Colonic mucosa (tissue), 4 donors: ENCODE measurements at places on chromosomes 6 and 20.
A peak's percentile ranks its signal among the peaks of the same experiment; 100 is the strongest.

DNA sequence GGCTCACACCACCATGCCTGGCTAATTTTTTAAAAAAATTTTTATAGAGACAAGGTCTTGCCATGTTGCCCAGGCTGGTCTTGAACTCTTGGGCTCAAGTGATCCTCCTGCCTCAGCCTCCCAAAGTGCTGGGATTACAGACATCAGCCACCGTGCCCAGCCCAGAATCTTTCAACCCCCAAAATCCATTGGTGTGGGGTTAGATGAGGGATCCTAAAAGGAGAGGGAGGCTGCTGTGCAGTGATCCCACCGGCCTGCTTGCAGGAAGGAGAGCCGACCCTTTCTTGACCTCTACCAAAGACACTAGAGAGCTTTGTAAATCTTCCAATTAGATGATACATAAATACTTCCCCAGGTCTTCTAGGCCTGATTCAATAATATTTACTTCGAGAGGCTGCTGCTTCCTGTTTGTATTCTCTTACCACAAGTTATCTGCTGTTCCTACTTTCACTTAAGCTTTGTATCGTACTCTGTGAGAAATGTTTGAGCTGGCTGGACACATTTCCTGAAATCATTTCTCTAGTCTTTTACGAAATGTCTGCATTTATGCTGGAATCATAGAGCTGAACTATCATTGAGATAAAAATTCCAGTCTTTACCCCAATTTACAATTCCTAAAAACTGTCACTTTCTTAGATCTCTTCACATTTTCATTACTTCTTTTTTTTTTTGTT, 49.3 kb upstream of the IER3 start:
- no peak for DNase-seq

DNA sequence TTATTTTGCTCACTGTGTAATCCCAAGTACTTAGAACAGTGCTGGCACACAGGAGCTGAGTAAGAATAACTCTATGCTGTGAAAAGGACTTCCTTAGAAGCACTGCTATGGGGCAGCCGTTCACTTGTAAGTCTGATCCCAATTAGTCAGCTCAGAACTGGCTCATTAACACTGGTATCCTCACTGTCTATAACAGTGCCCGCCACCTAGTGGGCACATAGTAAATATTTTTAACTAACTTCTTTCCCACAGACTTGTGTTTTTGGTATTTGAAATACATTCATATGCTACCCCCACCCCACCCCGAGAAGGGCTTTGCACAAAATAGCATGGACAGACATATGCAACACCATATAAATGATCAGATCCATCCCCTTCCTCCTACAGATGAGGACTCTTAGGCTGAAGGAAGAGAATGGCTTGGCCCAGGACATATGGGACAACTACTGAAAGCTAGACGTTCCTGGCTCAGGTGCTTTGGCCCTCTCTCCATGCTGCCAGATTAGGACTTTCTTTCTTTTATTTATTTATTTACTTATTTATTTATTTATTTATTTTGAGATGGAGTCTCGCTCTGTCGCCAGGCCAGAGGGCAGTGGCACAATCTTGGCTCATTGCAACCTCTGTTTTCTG, 47.1 kb downstream of the DST start:
- peak; percentile 41 for DNase-seq

DNA sequence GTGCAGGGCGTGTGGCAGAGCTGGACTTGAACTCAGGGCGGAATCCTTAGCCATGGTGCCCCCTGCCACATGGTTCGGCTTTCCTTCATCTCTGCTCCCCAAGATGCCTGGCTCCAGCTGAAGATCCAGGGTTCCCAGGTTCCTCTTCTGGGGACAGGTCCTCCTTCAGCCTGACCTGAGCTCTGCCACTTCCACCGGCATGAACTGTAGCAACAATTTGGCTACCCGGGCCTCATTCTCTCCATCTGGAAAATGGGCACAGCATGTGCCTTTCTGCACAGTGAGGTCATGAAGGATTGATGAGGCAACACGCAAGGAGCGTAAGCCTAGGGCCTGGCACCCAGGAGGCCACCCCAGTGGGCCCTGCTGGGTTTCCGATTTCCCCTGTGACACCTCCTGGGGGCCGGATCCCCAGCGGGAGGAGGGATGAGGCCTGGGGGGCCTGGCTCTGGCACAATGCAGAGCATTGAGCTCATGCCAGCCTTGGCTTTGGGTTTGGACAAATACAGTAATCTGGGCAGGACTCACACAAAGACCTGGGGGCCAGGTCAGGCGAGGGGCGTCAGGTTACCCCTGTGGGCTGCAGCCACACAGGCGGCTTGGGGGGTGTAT, 74.0 kb downstream of the CEBPB start:
- DNase-seq: no peak

- peak; percentile 87 for DNase-seq
Measured at GRCh38 chr6:28252009-28252975, at the start of gene ZKSCAN4. TSS of gene ZKSCAN4 (minus strand) at chr6:28252269. CDS start at chr6:28251980, 289 bp downstream.

GRCh38 chr6:166415833-166416347, 33.1 kb upstream of the MPC1 start:
- DNase-seq: no peak

GRCh38 chr6:41658636-41659035, 20.4 kb downstream of the MDFI start:
- no peak for DNase-seq

GRCh38 chr20:45892828-45893500, 1.8 kb downstream of the CTSA start:
- peak; percentile 81 for DNase-seq

DNA sequence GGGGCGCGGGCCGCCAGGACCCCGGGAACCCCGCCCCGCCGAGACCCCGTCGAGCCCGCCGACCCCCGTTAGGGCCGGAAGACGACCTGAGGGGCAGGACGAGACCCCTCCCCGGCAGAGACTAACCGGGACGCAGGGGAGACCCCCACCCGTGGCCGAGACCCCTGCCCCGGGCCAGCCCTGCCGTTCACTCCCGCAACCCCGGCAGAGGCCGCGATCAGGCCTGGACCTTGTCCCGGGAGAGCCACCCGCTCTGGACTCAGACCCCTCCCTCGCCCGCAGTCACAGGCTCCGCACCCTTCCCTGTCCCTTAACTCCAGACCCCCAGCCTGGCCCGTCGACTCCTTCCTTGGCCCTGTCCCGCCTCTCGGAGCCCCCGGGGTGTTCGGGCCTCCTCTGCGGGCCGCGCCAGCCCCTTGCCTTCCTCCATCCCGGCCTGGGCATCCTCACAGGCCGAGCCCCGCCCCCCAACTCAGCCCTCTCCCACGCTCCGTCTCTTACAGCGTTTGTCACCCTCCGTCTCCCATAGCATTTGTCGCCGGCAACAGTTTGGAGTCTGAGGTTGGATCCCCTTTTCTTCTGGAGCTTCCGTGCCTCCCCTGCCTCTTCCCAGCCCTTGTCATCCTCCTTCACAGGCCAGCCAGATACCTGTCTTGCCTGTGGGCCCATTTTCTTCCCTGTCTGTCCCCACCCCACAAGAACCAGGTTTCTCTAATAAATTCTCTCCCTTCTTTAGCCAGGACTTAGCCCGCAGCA, 569 bp downstream of the TCEA2 start:
- peak; percentile 44 for DNase-seq

- no peak for DNase-seq
Measured at GRCh38 chr6:97293198-97293696, 10.2 kb upstream of the MMS22L start.

DNA sequence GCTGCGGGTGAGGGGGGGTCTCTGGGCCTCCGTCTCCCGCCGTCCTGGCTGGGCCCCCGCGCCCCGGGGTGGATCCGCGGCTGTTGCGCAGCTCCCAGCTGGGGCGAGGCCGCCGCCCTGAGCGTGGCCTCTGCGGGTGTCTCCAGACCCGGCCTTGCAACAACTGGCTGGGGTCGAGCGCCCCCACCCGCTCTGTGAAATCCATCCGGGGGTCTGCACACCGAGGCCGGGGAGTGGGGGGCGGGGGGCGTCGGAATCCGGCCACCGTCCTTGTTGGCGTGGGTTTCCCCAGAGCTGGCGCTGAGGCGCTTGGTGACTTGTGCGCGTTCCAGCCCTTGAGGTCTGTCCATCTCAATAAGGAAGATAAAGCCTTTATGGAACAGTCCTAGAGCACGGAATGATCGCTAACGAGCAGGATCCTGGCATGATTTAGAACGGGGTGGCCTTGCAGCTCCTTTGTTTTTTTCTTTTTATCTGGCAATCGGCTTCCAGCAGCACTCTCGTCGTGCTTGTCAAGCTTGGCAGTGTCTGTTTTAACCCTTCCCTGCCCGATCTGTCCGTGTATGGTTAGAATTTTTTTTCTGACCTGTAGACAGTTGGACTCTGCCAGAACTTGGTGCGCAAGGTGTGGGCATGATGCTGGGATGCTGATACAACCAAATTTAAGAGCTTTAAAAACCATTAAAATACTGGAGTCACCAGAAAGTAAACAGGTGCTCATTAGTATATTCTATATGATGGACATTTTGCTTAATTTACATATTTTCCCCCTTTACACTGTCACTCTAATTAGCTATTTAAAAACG, 675 bp downstream of the DSTN start:
- peak; percentile 73 for DNase-seq

GRCh38 chr20:10465135-10465534, 30.0 kb downstream of the SLX4IP start:
- no peak for DNase-seq

GRCh38 chr6:136549300-136550044, 750 bp downstream of the MAP7 start:
- DNase-seq: peak; percentile 59

DNA sequence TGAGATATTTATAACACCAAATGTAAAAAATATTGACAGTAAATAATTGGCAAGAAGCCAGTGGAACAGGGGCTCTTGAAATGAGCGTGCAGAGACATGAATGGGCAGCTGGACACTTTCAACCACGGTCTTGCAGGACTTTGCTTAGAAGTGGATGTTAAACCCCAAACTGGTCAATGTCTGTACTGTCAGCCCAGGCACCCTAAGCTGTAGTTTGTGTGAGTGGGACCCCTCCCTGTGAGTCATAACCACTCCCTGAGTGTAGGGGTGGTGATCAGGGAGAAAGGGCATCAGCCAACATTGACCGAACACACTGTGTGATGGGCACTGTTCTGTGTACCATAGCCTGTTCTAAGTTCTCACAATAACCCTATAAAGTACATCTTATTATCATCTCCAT, 108.6 kb downstream of the FIG4 start:
- no peak for DNase-seq

- no peak for DNase-seq
Measured at GRCh38 chr20:37672143-37672542, 21.7 kb upstream of the CTNNBL1 start.

GRCh38 chr6:43215066-43215465, 14.2 kb downstream of the DNPH1 start:
- no peak for DNase-seq

DNA sequence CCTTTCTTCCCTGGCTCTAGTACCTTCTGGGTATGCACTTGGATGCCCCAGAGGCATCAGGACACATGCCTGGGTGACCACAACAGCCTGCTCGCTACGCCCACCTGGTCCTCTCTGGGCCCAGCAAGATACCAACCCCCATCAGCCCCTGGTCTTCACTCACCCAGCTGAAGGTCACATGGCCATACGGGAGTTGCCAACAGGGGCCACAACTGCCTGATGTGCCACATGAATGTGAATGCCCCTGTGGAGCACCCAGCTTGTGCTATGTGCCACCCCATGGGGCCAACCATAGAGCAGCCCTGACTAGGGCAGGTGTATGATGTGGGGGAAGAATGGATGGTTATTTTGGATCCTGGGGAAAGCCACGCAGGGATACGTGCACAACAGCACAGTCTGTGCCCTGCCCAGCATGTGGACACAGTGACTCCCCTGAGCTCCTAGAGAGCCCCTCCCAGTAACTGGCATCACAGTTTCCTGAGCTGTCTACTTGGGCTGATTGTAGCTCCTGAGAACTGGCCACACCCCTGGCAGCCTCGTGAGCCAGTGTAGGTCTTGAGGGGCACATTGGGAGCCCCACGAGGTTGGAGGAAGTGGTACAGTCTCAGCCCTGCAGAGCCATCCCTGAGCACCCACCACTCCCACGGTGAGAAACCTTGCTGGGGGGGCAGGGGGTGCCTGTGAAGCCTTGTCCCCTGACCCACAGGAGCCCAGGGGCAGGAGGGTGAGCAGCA, 10.5 kb upstream of the PCMTD2 start:
- DNase-seq: no peak
